Activated CD4-positive, alpha-beta T cell treated with anti-CD3 and anti-CD28 coated beads, Interleukin-2, Interleukin-6, amounts not matched to agents 100 ng/mL and 50 ng/mL, durations not matched to agents 16 hours and 8 hours (primary cell): ENCODE measurements at places on chromosomes 4 and X.
A peak's percentile ranks its signal among the peaks of the same experiment; 100 is the strongest.

DNA sequence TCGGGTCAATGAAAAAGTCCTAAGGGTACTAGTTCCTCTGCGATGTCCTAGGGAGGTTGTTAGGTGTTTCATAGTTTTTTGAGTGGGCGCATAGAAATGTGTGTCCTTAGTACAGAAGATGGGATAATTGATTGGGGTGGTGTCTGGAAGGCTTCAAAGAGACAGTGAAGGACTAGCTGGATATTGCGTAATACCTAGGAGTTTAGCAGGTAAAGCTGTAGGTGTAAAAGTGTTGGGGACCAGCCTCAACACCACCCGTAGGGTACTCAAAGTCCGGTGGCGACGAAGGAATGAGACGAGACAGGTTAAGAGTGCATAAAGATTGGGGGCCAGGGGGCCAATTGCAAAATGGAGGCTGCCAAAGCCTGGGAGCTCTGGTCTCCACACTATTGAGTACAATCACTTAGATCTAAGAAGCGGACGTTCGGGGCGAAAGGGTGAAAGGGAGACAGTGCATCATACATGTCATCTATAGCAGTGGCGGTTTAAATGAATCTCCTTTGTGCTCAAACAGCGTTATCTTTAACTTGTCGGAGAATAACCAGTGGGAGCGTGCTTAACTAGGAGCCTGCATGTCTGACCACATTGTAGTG, 1.0 kb downstream of the TRMT44 start:
- no peak for DNase-seq

- no peak for DNase-seq
Observed at GRCh38 chr4:84479663-84480062, 19.4 kb downstream of the NKX6-1 start.

DNA sequence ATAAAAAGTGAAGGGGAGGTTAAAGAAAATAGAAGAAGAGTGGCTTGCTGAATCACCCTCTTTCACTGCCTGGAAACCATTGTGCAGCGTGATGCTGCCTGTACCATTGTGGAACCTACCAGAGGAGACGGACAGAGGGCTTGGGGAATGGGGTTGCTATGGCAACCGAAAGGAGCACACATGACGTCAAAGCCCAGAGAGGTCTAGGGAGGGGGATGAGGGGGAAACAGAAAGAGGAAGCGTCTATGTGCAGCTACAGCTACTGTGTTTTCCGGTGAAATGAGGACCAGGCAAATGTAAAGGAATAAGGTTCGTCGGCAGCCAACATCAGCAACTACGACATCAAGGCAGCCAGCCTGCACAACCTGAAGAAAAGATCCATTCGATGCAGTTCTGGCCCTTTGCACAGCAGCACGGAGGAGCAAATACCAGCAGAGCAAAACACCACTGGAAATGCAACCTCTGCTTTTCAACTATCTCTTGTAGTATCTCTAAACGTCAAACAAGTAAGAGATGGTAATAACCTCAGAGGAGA, at the start of gene MAPK10:
Gene MAPK10, minus strand, starts transcription at position 110 of the 535 bp plus-strand sequence.
- peak; percentile 69 for DNase-seq

DNA sequence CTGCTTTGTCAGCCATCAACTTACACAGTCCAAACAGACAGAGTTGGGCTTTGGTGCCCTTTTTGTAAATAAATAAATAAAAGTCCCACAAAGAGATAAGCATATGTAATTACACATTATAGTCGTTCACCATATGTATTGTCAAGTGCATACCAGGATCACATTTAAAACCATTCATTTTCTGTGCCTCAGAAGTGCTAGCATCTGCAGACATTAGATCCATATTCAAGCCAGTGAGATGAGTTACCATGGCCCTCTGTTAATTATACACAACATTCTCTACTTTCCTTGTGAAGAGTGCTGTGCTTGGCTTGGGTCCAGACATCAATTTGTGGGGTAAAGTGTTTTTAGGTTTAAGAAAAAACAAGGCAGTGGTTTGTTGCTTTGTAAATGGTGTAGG, 76.8 kb downstream of the ENOX2 start:
- no peak for DNase-seq

- DNase-seq = no peak
Observed at GRCh38 chr4:137249112-137249511, 283.2 kb downstream of the PCDH18 start.

GRCh38 chrX:136196691-136197155, 49.4 kb downstream of the FHL1 start:
- no peak for DNase-seq

- DNase-seq = no peak
Observed at GRCh38 chr4:53863736-53864365, 200.6 kb downstream of the CHIC2 start.

- DNase-seq = peak; percentile 30
Observed at GRCh38 chrX:119758731-119759247, 401 bp downstream of the SOWAHD start.

GRCh38 chr4:26126143-26126718, 194.6 kb upstream of the RBPJ start:
- no peak for DNase-seq

- no peak for DNase-seq
Observed at GRCh38 chr4:129446074-129446473, 350.1 kb downstream of the C4orf33 start.

GRCh38 chr4:151052785-151053184, 37.7 kb upstream of the LRBA start:
- no peak for DNase-seq

DNA sequence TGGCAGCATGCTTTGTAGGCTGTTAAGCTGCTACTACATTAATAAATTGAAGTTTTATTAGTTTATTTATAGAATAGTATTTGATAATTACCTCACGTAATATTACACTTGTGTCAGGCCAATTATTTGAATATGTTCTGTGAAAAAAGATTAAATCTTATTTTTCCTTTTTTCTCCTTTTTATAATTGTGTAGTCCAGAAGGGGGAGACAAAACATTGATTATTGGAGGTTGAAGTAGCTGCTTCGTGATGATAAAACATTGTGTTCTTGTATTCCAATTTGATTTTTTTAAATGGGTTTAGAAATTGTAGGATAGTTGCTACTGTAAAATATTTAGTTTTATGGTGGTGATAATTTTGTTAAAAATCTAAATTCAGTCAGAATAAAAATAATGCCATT, 85.7 kb downstream of the DIAPH2 start:
- peak; percentile 3 for DNase-seq

- DNase-seq = peak; percentile 38
Observed at GRCh38 chr4:149264093-149264733, 551.4 kb downstream of the IQCM start.

DNA sequence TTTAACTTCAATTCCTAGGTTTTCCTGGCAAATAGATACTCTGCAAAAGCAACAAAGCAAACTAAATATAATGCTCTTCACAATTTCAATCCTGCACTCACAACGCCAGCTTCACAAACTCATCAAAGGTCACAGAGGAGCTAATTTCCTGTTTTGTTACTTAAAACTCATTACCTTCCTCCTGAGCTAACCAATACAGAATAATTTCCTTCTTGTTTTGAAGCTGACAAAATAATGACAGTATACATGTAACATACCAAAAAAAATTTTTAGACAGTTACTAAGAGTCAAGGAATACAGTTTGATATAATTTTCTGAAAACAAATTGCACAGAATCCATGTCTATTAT, 17.9 kb downstream of the CNOT6L start:
- DNase-seq = peak; percentile 34

DNA sequence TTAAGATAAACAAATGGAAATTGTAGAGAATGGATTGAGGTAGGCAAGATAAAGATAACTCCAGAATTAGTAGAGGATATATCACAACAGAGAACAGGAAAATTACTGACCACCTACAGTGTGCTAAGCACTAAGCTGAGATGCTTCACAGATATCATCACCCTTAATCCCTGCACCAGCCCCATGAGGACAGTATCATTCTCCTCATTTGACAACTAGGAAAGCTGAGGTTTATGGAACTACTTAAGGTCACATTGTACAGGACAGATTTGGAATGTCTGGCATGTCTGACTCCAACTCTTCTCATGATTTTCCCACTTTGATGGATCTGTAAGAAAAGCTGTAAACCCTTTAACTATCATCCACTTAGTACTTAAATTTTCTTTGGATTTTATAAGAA, 95.5 kb downstream of the CASK start:
- DNase-seq = no peak

GRCh38 chr4:84651499-84651898, 68.6 kb downstream of the CDS1 start:
- DNase-seq = no peak

- no peak for DNase-seq
Observed at GRCh38 chr4:75919920-75920319, 17.7 kb upstream of the PPEF2 start.

- DNase-seq = no peak
Observed at GRCh38 chrX:68676335-68676734, 28.9 kb downstream of the STARD8 start.

DNA sequence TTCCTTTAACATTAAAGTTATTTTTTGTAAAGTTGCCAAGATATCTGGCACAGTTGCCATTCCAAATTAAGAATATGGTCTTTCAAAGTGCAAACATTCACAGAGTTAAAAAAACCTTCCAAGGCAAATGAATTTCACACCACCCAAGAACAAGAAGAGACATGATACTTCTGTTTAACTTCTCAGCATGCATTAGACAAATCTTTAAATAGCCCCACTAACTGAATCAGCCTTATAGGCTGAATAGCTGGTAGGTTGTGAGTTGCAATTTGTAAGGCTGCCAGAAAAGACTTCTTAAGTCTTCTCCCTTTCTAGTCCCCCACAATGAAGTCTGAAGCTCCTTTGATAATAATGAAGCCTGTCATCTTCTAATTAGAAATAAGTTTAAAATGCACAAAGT, 95.6 kb downstream of the MAPK10 start:
- DNase-seq = no peak

- no peak for DNase-seq
Observed at GRCh38 chr4:6335040-6335590, 65.5 kb downstream of the WFS1 start.

DNA sequence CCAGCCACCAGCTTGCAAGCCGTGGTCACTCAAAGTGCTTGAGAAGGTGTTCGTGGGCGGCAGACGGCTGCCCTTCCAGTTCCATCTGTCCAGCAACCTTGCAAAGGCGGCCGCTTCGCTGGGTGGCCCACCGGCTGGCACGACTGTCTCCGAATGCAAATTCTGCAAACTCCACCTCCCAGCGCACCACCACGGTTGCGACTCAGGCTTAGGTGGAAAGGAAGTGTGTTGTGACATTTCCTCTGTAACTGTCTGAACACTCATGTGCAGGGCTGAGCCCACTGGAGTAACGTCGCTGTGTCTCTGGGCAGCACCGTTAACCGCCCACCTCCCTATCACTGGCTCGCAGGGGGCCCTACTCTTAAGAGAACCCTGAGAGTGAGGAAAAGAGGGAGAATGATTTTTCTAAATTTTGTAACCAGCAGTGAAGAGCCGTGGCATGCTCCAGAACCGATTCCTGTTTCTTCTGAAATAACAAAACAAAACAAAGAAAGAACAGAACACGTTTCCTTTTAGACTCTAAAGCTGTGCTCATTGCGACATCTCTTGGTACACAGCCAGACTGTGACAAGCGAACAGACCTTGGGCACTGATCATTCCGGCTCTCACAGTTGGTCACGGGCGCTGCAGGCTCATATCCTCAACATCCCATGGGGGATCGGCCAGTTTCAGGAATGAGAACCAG, at the start of gene P2RY8:
Gene P2RY8, minus strand, starts transcription at position 155 of the 685 bp plus-strand sequence. CDS start 70,627 bp downstream, outside the sequence.
- peak; percentile 91 for DNase-seq

GRCh38 chrX:21960569-21961541, 20.3 kb downstream of the SMS start:
- DNase-seq = no peak

GRCh38 chr4:48196758-48197504, 62.9 kb upstream of the TXK start:
- no peak for DNase-seq

- no peak for DNase-seq
Observed at GRCh38 chr4:5337731-5338130, 286.5 kb downstream of the STK32B start.

DNA sequence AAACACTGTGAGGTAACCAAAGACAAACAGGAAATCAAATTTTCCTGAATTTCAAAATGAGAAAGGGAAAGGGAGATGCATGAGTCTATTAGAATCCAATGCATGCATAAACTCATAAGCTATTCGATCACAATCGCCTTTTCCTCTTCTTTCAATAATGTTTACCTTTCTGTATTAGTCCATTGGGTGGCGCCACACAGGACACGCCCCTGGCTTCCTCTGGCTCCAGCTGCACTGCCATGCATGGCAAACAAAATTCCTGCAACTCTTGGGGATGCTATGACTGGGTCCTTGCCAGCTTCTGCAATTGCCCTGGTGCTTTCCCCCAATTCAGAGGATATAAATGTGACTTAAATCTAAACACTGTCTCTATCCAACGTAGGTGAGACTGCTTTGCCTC, 424.5 kb upstream of the PCDH7 start:
- no peak for DNase-seq

DNA sequence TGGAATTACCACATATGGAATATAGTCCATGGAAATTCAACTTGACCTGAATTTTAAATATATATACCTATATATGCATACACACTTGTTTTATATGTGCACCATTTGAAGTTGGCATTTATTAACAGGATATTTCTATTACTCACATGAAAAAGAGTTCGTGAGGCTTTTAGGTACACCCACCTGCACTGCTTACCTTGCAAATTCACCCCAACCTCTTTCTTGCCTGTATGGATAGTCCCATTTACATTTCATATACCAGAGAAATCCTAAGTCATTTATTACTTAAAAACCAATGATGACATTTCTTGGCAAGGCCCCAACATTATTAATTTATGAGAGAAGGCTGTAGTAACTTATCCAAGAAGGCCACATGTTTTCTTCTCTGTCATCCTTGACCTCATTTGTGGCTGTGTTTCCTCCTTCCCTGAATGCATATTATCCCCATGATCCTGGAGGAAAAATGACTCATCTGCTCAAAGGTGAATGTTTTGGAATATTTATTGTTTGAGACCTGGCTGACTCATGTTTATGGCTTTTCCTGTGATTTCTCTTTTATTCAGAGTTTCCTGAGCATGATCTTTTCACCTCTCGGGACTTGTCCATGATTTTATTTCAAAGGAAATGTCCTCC, 62.2 kb upstream of the FAM241A start:
- DNase-seq = no peak

- no peak for DNase-seq
Observed at GRCh38 chrX:47422444-47422843, 52.1 kb downstream of the ZNF157 start.
